NCI-H2227 treated with DMSO at 0.1 percent for 48 hours (cell line): ENCODE measurements at places on chromosomes 7 and 10.
A peak's percentile ranks its signal among the peaks of the same experiment; 100 is the strongest.

DNA sequence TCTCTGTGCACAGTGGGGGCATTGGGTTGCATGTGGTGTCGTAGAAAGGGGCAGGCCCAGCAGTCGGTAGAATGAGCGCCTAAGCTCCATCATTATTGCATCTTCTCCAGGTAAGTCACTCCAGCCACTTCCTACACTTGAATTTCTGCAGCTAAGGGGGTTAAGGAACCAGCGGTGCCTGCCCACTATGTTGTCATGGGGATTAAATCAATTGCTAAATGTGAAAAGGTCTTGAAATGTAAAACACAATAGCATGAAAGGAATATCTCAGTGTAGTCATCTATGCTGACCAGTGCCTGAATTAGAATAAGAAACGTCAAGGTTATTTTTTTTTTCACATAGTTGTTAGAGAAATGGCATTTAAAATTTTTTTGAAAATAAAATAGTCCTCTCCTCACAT, 15.2 kb upstream of the CELF2 start:
- DNase-seq = no peak

GRCh38 chr7:4006687-4007086, 675.4 kb upstream of the FOXK1 start:
- DNase-seq = peak; percentile 53

- no peak for DNase-seq
Measured at GRCh38 chr10:11573497-11573896, 38.0 kb downstream of the USP6NL start.

GRCh38 chr7:25037325-25037724, 57.3 kb upstream of the OSBPL3 start:
- DNase-seq = no peak

GRCh38 chr7:71645836-71646235, 513.9 kb downstream of the GALNT17 start:
- DNase-seq = no peak

GRCh38 chr10:58992830-58993460, 183.5 kb upstream of the PHYHIPL start:
- DNase-seq = no peak

- no peak for DNase-seq
Measured at GRCh38 chr10:89869180-89869579, 167.8 kb downstream of the KIF20B start.

- DNase-seq = no peak
Measured at GRCh38 chr10:129912986-129913695, 50.9 kb downstream of the EBF3 start.

DNA sequence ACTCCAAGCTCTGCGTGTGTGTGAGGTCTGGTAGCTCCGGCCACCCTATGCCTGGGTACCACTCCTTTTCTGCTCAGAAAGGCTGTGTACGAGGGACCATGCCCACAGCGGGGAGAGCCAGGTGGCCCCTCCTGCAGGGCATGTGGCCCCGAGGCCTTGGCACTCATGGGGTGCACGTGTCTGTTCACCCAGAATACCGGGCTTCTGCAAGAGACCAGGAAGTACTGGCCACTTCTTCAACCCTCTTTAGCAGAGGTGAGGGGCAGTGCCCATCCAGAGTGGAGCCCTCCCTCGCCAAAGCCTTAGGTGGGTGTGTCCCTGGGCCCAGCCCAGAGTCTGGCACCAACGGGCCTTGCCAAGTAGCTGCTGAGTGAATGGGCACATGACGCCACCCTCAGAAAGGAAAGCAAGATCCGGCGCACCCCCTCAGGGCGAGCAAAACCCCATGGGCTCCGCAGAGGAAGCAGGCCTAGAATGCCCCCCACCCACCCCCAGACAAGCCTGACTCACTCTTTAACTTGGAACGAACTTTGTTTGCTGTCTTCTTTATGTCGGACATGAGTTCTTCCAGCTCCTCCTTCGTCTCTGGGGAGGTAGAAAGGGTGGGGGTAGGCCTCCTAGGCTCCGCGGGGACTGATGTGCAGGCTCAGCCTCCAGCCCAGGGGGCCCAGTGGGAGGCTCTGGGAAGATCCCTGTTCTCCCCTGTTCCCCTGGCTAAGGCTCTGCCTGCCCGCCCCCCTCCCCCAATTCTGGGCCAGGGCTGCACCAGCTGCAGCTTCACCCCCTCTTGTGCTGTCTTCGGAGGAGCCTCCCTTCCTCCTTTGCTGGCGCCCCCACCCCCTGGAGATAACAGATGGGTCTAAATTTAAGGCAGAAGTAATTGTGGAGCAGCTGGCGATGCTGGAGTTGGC, 14.6 kb downstream of the STX1A start:
- peak; percentile 13 for DNase-seq

GRCh38 chr10:72802763-72803505, 90.6 kb upstream of the OIT3 start:
- DNase-seq = no peak

DNA sequence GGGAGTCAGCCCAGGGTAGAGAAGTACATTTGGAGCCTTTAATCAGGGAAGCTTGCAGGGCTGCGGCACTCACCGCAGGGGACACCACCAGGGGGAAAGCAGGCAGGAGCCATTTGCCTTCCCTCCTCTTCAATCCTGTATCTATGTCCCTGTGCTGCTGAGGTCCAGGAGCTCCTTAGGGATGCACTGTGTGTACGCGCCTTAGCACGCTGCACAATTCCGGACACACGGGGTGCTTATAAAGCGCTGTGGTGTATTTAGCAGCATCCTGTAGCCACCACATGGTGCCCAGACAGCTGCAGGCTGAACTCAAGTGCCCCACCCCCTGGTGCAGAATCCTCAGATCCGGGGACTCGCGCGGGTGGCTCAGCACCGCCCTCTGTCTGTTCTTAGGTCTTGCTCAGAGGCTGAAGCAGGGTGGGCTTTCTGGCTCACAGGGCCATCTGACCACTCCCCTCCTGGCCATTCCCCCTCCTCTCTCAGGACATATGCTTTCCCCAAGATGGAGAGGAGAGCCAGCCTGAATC, 421.4 kb downstream of the SDK1 start:
- DNase-seq = peak; percentile 74

DNA sequence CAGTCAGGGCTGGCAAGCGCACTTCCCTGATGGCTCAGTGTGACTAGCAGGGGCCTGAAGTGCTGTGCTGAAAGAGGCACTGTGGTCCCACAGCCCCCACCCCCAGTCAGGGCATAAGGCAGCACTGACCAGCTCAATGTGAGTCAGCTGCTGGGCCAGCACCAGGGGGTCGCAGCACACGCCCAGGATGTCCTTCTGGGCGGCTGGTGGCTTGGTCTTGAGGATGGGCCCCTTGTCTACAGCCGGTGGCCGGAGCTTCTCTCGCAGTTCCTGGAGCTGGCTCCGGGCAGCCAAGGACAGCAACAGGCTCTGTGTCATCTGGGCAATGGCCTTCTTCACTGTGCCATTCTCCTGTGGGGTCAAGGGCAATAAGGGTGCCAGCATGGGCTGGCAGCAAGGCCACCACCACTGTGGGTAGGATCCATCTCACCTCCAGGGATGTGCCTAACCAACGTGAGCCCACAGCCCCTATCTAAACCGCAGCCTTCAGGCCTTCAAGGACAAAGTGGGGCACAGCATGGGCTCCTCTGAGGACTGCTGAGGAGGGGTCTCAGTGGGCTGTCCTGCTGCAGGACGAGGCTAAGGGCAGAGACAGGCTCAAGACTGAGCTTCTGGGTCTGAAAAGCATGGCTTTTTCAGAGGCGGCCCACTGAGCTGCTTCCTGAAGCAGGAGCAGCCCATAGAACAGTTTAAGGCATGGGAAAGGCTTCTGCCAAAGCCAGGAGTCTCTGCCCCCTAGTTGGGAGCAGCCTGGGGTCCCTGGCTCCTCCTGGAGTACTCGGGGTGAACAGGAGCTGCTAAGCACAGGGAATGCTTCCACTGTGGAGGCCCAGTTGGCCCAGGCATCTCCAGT, 62.5 kb downstream of the CSGALNACT2 start:
- no peak for DNase-seq

GRCh38 chr10:133226251-133226808, 3.7 kb upstream of the UTF1 start:
- DNase-seq = no peak

- no peak for DNase-seq
Measured at GRCh38 chr7:37395618-37396259, 52.9 kb downstream of the ELMO1 start.

DNA sequence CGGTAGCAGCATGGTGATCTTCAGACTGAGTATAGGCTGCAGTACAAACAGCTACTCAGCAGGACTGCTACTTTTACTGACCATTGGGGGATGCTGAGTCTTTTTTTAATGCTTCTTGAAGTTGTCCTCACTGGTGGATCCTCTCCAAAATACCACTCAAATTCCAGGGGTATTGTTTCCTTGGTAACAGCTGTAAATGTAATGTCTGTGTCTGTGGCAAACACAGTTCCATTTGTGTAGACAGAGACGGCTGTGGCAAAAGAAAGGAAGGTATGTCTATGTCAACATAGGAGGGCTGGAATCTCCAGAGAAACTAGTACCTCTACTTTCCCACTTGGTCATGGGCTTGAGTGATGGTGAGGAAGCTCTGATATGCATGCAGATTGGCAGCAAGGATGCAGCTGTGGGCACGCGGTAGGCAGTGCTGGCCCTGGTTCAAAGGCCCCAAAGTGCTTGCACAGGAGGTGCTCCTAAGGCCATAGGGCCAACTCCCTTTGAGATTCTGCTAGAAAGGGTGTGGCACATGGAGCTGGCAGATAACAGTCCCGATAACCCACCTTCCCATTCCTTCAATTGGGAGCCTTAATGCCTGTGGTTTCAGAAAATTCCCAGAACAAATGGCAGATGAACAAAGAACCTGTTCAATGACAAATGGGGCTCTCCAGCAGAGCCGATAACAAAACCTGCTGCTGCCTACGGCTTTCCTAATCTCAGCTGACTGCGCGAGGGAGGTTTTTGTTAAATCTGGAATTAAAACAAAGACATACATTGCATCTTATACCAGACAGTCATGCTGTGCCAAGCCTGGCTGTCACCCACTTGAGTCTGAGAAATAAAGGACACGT, 43.0 kb downstream of the PKD1L1 start:
- no peak for DNase-seq

GRCh38 chr10:104601166-104601565, 39.9 kb upstream of the SORCS3 start:
- no peak for DNase-seq

- no peak for DNase-seq
Measured at GRCh38 chr7:43572516-43573049, 10.3 kb upstream of the STK17A start.

GRCh38 chr7:31890198-31890597, 180.0 kb downstream of the PDE1C start:
- no peak for DNase-seq

GRCh38 chr7:78516450-78516849, 717.9 kb downstream of the PHTF2 start:
- no peak for DNase-seq

GRCh38 chr10:42836771-42837468, 54.3 kb downstream of the BMS1 start:
- no peak for DNase-seq

GRCh38 chr7:114008696-114009095, 89.9 kb upstream of the PPP1R3A start:
- DNase-seq = no peak

GRCh38 chr7:128948312-128948973, 10.7 kb downstream of the IRF5 start:
- no peak for DNase-seq

DNA sequence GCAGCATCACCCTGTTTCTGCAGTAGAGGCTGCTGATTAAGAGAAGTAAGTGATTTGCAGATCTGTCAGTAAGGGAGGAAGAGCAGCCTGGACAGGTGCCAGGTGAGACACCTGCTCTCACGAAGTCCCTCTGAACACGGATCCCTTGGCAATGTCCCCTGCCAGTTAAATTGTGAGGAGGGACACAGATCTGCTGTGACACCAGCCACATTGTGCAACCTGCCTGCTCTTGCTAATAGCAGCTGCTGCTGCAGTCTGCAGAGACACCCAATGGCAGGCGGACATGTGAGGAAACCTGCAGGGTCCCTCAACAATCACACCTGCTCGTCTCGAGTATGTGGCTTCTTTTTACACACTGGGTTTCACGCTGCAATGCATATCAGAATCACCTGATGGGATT, 31.9 kb downstream of the ANXA11 start:
- no peak for DNase-seq

GRCh38 chr10:109701633-109702215, 221.6 kb downstream of the XPNPEP1 start:
- DNase-seq = no peak

DNA sequence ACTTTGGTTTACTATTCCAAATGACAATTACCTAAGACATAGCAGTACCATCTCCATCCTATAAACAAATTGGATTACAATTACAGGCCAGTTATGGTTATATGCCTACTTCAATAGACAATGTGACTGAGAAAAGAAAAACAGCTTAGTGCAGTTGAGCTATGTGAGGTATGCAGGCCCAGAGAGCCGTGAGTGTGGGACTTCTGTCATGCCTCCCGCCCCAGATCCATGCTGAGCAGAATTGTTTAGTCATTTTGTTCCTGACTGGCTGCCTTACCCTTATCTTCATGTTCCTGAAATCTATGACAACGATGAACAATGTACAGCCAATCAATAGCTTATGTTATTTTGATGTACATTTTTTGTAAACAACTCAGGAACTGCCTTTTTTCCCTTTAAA, 21.7 kb downstream of the LARP4B start:
- no peak for DNase-seq

- no peak for DNase-seq
Measured at GRCh38 chr10:103917302-103918052, 507 bp downstream of the STN1 start.

GRCh38 chr10:4094751-4095150, 309.7 kb upstream of the KLF6 start:
- DNase-seq = no peak

DNA sequence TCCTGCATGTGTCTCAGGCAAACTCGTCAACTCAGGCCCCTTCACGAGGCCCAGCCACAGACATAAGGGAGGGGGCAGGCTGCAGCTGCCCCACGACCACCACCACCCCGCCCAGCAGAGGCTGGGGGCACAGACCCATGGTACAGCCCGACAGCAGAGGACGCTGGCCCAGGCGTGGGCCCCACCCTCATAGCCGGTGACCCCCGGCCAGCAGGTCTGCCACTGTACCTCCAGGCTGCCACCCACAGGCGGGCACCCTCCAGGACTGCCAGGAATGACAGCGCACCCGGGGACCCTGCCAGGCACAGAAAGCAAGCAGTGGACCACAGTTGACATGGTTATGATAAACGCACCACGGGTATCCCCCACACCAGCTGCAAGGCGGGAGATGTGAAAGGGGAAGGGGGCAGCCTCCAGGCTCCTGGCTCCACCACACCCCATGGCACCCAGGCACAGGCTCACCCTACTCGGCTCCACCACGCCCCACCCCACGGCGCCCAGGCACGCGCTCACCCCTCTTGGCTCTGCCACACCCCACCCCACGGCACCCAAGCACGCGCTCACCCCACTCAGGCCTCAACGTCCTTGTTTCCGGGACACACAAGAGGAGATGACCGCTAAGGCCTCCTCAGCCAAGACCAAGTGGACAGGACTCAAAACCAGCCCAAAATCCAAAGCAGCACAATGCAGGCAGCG, 135.9 kb downstream of the MAD1L1 start:
- DNase-seq = no peak

GRCh38 chr10:73244866-73245477, 2.1 kb downstream of the DNAJC9 start:
- DNase-seq = no peak

- DNase-seq = no peak
Measured at GRCh38 chr7:6502886-6503285, 48.4 kb downstream of the GRID2IP start.
